ENCODE measurements at places on chromosomes 5 and 9.

DNA sequence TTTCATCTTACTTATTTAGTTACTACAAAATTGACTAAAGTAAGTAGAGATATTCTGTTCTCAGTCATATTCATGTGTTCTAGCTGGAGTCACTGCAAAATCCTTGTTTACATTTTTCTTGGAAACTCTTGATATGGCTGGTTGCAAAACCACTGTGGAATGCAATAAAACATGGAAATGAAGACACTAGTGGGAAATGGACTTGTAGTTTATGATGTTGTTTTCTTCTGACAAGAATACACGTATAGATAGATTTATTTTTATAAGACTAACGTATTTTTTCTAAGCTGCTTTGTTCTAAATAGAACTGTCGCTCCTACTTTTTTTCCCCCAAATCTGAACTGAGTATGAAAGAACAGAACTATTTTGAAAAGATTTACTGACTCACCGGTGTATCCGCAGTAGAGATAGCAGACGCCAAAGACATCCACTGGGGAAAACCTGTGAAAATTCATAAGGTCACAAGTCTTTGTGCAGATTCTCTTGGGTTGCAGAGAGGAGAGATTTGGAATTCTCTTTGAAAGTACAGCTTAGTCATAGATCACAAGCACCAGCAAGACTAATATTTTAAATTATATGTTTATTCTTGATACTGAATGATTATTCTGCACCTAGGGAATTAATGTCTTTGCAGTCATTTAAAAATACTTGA is 119.6 kb upstream of the TAF11L2 start:
- H3K27ac ChIP-seq: no peak overlapping the region
- no peak overlapping the region for H3K4me3 ChIP-seq
- H3K36me3 ChIP-seq: no peaks in the 10 kb centered on the region
- no peaks in the 10 kb centered on the region for H3K4me1 ChIP-seq
- no peaks in the 10 kb centered on the region for H3K27me3 ChIP-seq
- DNase-seq: no peak

GRCh38 chr5:88948746-88949600 is 66.0 kb upstream of the MEF2C start:
- H3K36me3 ChIP-seq: no peaks in the 10 kb centered on the region
- no peaks in the 10 kb centered on the region for H3K27me3 ChIP-seq
- no peak overlapping the region for H3K4me3 ChIP-seq
- no peaks in the 10 kb centered on the region for H3K4me1 ChIP-seq
- DNase-seq: no peak
- no peak overlapping the region for H3K27ac ChIP-seq

DNA sequence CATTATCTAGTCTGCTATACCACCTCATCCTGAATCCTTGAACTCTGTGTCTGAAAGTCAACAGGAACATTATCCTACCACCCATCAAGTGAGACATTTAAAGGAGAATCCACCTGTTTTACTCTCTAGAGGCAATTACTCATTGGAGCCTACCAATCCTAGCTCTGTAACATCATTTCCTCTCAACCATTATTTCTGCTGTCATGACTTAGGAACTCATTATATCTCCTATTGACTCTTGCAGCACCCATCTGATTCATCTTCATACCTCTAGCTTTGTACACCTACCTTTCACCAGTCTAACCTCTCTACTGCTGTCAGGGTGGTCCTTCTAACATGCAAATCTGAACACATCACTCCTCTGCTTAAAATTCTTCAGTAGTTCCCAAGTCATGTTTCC is 481.5 kb downstream of the NFIB start:
- H3K4me1 ChIP-seq: no peaks in the 10 kb centered on the region
- H3K27me3 ChIP-seq: no peaks in the 10 kb centered on the region
- H3K4me3 ChIP-seq: no peak overlapping the region
- no peak overlapping the region for H3K27ac ChIP-seq

DNA sequence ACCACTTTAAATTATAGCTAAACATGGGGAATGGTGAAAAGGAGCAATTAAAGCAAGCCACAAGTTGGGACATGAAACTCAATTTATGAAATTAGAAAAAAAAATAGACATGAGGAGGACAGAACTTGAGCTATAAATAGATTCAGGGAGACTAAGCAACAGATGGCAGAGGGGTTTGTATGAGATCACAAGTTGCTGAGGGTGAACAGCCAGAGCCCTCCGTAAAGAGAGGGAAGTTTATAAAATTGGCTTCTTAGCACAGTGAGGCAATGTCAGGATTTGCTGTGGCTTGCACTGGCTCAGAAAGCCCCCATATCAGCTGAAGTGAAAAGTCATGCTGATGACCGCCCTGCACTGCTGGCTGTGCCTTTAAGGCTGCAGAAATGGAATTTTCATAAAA is 443.4 kb upstream of the CD180 start:
- DNase-seq: no peak
- H3K4me3 ChIP-seq: no peak overlapping the region

DNA sequence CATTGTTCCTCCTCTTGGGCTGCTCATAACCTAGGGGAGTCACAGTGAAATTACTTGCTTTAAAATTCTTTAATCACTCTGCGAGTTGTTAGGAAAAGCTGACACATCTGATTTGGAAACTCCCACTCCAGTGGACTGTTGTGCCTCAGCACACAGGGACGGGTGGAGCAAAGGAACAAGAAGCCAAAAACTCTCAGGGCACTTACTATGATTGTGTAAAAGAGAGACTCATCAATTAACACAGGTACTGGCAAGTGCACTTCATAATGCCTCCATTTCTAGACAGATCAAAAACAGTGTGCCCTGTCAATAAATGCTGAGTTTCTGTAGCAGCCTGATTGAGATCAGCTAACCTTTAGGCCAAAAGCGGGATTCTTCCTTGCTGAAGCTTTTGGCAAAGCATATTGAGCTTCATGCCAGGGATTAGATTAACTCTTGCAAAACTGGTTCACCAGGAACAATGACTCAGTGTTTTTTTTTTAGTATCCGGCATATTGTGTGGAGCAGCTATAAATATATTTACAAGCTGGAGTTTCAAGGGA is 55.9 kb downstream of the TMC1 start:
- H3K4me1 ChIP-seq: no peaks in the 10 kb centered on the region
- no peak for DNase-seq
- no peak overlapping the region for H3K27ac ChIP-seq
- peaks cover 3% of the 10 kb centered on the region for H3K27me3 ChIP-seq
- H3K36me3 ChIP-seq: no peaks in the 10 kb centered on the region
